ENCODE measurements at places on chromosomes 6 and 20. TPM values are rescaled to one million over a fixed set of nuclear protein-coding genes. Genes with fewer than 3 reads are reported as not detected.

BPIFB4 gene
- polyA plus RNA-seq = not detected

SMPD2 gene
- 4.4 TPM for polyA plus RNA-seq

LINC00237 gene
- polyA plus RNA-seq = not detected

FGD2 gene
- polyA plus RNA-seq = 0.92 TPM

SUPT3H gene
- polyA plus RNA-seq = 3.1 TPM

ENTPD6 gene
- polyA plus RNA-seq = 38.9 TPM
